Non-pigmented ciliary epithelial cell (primary cell): ENCODE measurements at places on chromosomes 2 and 18.

GRCh38 chr18:50862401-50862800 lies 16.5 kb upstream of the ME2 start:
- DNase-seq = no peak

DNA sequence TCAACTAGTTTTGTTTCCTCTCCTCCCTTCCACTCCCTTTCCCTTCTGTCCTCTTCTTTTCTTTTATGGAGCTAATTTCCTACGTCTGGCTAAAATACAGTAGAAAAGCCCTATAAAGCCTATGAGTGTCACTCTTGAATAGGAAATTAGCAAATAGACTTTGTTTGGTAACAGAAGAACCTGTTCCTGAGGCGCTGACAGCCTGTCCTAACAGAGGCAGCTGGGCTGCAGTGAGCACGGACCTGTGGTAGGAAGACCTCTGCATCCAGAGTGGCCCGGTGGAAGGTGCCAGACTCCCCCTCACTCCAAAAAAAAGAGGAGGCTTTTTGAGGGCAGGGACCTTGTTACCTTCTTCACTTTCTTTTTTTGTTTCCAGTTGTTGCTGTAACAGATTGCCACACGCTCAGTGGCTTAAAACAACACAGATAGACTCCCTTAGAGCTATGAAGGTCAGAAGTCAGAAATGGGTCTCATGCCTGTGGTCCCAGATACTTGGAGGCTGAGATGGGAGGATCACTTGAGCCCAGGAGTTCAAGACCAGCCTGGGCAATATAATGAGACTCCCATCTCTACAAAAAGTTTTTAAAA lies 81.2 kb upstream of the TXNDC2 start:
- no peak for DNase-seq

- no peak for DNase-seq
These were observed 31.3 kb downstream of the OSBPL1A start for GRCh38 chr18:24366328-24366727.

DNA sequence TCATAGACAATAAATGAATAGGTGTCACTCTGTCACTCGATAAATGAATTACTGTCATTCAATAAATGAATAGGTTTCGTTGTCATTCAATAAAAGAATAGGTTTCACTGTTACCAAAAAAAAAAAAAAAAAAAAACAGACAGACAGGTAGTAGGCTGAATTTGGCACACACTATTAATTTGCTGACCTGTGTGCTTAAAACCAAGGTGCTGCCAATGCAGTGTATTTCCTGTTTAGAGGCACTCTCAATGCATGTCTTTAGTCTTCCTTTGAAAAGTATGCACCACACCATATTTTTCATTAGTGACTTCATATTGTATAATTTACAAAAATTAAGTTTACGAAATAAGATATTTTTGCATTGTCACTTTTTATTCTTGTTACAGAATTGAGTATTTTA lies 16.2 kb downstream of the ANKRD62 start:
- no peak for DNase-seq

GRCh38 chr2:20666304-20667150 lies at the start of gene GDF7:
TSS of gene GDF7 (plus strand) at chr2:20667144. CDS start at chr2:20667240, 96 bp downstream.
- no peak for DNase-seq

DNA sequence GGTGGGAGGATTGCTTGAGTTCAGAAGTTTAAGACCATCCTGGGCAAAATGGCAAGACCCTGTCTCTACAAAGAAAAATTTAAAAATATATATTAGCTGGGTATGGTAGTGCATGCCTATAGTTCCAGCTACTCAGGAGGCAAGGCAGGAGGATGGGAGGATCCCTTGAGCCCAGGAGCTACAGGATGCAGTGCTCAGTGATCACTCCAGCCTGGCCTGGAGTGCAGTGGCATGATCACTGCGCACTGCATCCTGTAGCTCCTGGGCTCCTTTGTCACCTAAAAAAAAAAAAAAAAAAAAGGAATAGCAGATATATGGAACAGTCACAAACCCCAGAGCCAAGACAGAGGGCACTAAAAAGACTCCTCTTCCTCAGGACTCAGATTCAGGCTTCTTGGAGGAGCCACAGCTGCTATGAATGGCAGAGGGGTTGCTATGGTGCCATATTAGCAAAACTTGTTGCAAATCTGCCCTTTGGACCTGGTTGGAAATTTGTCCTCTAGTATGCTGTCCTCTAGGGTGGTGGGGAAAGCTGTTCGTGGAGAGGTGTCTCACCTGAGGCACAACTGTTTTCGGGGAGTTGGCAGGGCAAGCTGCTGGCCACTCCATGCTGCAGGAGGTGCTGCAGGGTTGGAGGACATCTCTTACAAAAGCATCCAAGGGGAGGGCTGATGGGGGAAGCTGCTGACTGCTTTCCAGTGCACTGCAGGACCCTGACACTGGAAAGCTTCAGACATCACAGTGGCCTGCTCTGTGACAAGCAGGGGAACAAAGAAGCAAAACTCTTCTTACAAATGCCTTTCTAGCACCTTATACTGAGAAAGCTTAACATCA lies 22.7 kb downstream of the CYP20A1 start:
- no peak for DNase-seq

DNA sequence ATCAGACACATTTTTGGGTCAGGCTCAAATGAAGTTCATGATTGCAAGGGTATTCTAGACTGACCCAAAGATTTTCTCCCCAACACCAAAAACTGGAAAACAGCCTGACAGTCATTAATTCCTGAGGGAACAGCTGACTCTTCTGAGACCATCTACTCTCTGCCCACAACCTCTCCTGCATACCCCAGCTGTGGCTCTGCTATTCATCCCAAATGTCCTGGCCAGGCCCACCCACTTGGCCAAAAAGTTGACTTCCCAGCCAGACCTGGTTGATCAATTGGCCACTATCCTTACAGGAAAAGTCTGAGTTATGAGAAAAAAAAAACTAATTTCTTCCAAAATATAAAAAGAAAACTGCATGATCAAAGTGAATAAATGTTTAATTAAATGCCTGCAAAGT lies 103.8 kb upstream of the ST3GAL5 start:
- DNase-seq = no peak

DNA sequence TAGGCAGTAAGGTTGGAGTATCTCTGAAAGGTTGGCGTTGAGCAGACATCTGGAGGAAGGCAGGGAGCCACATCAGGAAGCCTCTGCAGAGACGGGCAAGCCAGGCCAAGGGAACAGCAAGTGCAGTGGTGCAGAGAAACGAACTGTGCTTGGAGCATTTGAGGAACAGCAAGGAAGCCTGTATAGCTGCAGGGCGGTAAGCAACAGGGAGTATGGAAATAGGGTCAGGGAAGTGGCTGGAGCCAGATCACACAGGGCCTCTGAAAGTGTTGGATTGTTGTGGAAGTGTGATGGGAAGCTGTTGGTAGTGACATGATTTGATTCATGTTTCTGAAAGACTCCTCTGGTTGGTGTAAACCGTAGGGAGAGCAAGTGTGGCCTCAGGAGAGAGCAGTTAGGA lies 13.4 kb upstream of the TMEM237 start:
- no peak for DNase-seq

- DNase-seq = no peak
These were observed 158.2 kb downstream of the STK39 start for GRCh38 chr2:168089200-168089599.

DNA sequence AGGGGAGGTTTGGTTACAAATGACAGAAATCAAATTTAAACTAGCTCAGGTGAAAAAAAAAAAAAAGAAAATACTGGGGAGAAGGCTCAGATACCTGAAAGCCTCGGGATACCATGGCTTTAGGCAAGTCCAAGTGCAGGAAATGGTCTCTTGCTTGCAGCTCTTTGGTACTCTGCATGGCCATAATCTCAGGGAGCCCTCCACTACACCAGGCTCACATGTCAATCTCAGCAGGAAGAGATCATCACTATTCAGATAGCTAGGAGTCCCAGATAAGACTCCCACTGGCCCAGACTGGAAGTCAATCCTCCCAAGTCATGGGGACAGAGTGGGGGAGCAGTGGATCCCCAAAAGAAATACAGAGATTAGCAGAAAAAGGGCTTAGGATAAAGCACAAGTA lies 64.8 kb upstream of the RALBP1 start:
- no peak for DNase-seq

GRCh38 chr2:128292599-128293425 lies 25.9 kb downstream of the HS6ST1 start:
- no peak for DNase-seq

DNA sequence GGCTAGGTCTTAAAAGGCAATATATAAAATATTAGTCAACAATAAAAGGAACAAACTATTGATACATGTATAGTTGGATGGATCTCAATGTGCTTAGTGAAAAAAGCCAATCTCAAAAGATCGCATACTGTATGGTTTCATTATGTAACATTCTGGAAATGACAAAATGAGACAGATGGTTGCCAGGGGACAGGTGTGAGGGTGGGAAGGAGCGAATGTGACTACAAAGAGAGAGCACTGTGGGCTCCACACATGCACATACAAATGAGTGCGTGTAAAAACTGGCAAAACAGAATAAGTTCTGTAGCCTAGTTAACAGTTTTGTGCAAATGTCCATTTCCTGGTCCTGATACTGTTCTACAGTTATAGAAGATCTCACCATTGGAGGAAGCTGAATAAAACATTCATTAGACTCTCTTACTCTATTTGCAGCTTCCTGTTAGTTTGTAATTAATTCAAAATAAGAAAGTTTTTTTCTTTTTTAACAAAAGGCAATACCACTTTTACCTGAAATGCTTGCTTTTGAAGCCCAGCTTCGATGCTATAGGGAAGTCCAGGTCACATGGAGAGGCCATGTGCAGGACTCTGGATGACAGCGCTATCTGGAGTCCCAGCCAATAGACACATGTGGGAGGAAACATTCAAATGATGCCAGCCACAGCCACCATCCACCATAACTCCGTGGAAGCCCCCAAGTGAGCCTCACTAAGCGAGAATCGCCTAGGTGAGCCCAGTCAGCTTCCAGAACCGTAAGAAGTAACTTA lies 21.0 kb upstream of the C2orf80 start:
- no peak for DNase-seq

DNA sequence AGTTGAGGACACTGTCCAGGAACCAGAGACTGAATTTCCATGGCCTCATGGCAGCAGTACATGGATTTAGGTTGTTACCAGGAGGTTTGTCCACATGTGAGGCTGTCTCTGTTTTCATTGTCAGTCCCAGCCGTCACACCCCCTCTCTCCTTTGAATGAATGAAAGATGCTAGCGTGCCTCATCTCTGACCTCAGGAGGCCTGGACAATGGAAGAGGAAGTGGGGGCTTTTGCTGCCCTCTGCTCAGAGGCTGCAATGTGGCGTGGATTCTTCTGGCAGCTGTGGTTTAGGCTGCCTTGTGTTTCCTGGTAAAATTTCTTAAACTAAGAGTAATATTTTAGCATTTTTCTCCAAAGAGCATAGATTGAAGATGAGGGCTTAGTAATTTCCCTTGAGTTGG lies 47.5 kb downstream of the RAB31 start:
- no peak for DNase-seq

- no peak for DNase-seq
These were observed 296.9 kb upstream of the TNP1 start for GRCh38 chr2:217156801-217157200.

GRCh38 chr2:162297925-162298552 lies 20.4 kb downstream of the IFIH1 start:
- DNase-seq = peak; percentile 60

- DNase-seq = no peak
These were observed 57.8 kb upstream of the MC2R start for GRCh38 chr18:13973061-13973575.

- no peak for DNase-seq
These were observed 114.3 kb upstream of the ARL4C start for GRCh38 chr2:234611209-234611608.

DNA sequence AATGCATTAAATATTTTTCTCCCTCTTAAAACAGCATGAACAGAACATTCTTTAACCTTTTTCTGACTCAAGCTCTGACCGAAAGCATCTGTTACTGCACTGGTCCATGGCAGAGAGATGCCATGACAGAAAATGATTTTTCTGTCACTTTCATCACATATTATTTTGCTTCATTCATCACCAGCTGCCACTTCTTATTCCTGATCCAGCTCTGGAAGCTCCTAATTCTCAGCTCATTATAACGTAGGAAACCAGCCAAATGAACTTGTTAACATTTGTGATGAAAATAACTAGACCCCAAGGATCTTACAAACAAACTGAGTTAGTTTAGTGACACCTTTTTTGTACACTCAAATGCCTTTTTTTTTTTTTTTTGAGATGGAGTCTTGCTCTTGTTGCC lies 7.6 kb upstream of the CFLAR start:
- no peak for DNase-seq

DNA sequence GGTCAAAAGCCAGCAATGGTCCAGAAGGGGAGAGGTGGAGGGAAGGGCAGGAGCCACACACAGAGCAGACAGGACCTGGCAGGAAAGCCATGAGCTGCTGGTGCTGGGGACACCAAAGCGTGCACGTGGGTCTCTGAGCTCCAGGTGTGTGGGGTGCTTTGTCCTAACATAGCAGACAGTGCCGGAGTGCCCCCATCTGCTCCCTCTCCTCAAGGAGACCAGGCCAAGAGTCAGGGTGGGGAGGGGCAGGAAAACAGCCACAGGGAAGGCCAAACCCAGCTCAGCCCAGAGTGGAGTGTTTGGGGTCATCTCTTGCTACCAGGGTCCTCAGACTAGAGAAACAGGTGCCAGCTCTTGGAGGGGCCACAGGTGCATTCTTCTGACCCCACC lies 4.2 kb upstream of the GPC1 start:
- DNase-seq = no peak
